Activated naive CD4-positive, alpha-beta T cell treated with anti-CD3 and anti-CD28 coated beads for 36 hours (primary cell): ENCODE measurements at places on chromosomes 4 and X. TPM values are rescaled to one million over a fixed set of nuclear protein-coding genes. Genes with fewer than 3 reads are reported as not detected.

Gene FBXW7
- 26.7 TPM for total RNA-seq

Gene CFAP47
- total RNA-seq: not detected

Gene EREG
- not detected for total RNA-seq

Gene IGSF1
- not detected for total RNA-seq

Gene SPANXB1
- not detected for total RNA-seq

DNA sequence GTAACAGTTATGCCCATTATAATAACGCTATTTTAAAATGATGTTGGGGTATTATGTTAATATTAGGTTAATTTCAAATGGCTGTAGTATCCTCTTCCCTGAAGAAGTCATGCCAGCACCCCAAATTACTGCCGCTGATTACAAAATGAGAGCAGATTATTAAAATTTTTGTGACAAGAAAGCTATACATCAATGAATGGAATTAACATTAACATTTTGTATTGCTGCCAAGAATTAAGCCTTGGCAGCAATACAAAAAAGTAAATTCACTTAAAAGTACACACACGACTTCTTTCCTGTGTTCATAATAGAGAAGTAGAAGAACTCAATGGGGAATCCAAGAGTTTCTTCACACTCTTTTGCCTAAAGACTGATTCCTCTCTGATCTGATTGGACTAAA lies 482.8 kb downstream of the STIM2 start:
- peaks cover 3% of the 10 kb centered on the region for H3K27me3 ChIP-seq
- no peak overlapping the region for H3K27ac ChIP-seq
- DNase-seq: no peak
- no peaks in the 10 kb centered on the region for H3K4me1 ChIP-seq

DNA sequence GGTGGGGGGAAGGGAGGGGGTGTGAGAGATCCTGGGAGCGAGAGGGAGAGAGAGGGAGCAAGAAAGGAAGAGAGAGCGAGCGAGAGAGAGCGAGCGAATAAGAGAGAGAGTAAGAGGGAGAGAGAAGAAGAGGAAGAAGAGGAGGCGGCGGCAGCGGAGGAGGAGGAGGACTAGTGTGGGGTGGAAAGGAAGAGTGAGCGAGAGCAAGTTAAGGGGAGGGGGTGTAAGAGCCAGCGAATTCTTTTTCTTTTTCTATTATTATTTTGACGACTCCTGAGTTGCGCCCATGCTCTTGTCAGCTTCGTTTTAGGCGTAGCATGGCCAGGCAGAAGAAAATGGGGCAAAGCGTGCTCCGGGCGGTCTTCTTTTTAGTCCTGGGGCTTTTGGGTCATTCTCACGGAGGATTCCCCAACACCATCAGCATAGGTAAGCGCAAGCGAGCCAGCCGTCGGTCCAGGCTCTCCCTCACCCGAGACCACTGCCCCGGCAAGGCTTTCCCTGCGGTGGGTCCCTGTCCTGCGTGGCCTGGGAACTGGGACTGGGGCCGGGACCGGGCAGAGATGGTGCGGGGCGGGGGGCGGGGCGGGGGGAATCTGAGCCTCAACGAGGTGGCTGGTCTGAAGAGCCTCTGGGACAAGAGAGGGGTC lies at the start of gene GRIA3:
GRIA3 (plus strand) TSS at position 60 of the 647 bp plus-strand sequence; CDS start at position 318, 258 bp downstream.
- H3K4me1 ChIP-seq: peaks cover 8% of the 10 kb centered on the region
- H3K36me3 ChIP-seq: no peaks in the 10 kb centered on the region
- H3K27me3 ChIP-seq: peaks cover 34% of the 10 kb centered on the region
- H3K4me3 ChIP-seq: no peak within 1 kb of the TSS
- DNase-seq: no peak
- H3K27ac ChIP-seq: no peak within 1 kb of the TSS

- peak overlapping the region; percentile 51 for H3K4me3 ChIP-seq
- DNase-seq: peak; percentile 12
- no peak overlapping the region for H3K27ac ChIP-seq
- H3K4me1 ChIP-seq: peaks cover 4% of the 10 kb centered on the region
These were observed 339 bp downstream of the TBC1D9 start for GRCh38 chr4:140755774-140756318.

GRCh38 chr4:95231681-95232080 lies 317.1 kb downstream of the UNC5C start:
- H3K27ac ChIP-seq: no peak overlapping the region
- H3K27me3 ChIP-seq: no peaks in the 10 kb centered on the region
- H3K4me1 ChIP-seq: peaks cover 2% of the 10 kb centered on the region
- no peak overlapping the region for H3K4me3 ChIP-seq
- no peaks in the 10 kb centered on the region for H3K36me3 ChIP-seq

DNA sequence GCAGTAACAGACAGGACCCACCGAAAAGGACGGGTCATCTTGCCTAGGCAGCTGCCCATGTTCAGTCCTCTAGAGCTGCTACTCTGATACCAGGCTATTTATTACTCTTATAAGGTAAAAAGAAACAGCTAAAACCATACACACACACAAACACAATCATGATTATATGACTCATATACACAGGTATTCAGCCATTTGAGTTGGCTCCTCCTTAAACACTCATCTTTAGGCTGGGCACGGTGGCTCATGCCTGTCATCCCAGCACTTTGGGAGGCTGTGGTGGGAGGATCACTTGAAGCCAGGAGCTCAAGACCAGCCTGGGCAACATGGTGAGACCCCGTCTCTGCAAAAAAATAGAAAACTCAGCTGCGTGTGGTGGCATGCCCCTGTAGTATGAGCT lies 76.6 kb downstream of the F11 start:
- no peaks in the 10 kb centered on the region for H3K36me3 ChIP-seq
- DNase-seq: no peak
- H3K4me3 ChIP-seq: no peak overlapping the region

GRCh38 chrX:116009861-116010710 lies 160.5 kb upstream of the AGTR2 start:
- no peaks in the 10 kb centered on the region for H3K27me3 ChIP-seq
- H3K27ac ChIP-seq: no peak overlapping the region
- DNase-seq: no peak
- H3K4me3 ChIP-seq: no peak overlapping the region
- no peaks in the 10 kb centered on the region for H3K36me3 ChIP-seq
- no peaks in the 10 kb centered on the region for H3K4me1 ChIP-seq

- H3K36me3 ChIP-seq: no peaks in the 10 kb centered on the region
- no peaks in the 10 kb centered on the region for H3K4me1 ChIP-seq
- no peak overlapping the region for H3K4me3 ChIP-seq
- no peak for DNase-seq
These were observed 56.8 kb downstream of the PRRG1 start for GRCh38 chrX:37405956-37406355.

DNA sequence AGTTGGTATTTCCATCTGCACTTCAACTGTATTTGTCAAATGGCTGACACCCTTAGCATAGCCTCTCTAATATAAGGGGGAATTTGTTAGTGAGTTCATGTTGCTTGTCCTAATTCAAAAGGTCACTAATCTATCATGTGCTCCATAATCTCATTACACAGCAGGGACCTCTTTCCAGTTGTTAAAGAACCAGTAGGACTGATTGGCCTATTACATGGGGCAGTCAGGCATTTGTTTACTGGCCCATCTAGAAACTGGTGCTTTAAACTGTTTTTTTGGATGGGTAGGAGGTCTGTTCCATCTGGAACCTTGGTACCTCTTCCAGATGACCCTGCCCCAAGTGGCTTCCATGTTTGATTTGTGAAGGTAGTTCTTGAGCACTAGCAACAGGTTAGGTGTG lies 11.4 kb downstream of the ANK2 start:
- no peaks in the 10 kb centered on the region for H3K36me3 ChIP-seq
- H3K4me1 ChIP-seq: no peaks in the 10 kb centered on the region
- no peak overlapping the region for H3K27ac ChIP-seq
- H3K27me3 ChIP-seq: no peaks in the 10 kb centered on the region
- H3K4me3 ChIP-seq: no peak overlapping the region

DNA sequence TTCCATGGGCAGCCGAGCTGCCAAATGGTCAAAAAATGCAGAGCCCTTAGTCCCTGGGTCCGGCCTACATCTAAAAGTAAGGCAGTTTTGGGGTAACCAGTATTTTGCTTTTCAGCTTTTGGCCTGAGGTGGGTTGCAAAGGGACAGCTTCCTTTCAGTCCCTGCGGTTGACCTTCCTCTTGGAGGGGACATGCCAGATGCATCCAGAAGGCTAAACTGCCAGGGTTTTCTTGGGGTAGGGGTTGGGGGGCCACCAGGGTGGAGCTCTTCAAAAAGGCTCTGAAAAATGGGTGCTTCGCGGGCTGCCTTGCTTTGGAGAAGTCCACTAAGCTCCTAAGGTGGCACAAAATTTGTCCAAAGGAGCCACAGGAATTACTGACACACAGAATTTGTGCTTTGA lies 120.7 kb downstream of the UBE2K start:
- H3K27me3 ChIP-seq: no peaks in the 10 kb centered on the region
- peaks cover 5% of the 10 kb centered on the region for H3K36me3 ChIP-seq
- no peaks in the 10 kb centered on the region for H3K4me1 ChIP-seq
- H3K4me3 ChIP-seq: no peak overlapping the region
- H3K27ac ChIP-seq: no peak overlapping the region

GRCh38 chrX:136191171-136191570 lies 43.8 kb downstream of the FHL1 start:
- no peak for DNase-seq
- peaks cover 32% of the 10 kb centered on the region for H3K4me1 ChIP-seq
- peaks cover 2% of the 10 kb centered on the region for H3K36me3 ChIP-seq
- no peak overlapping the region for H3K27ac ChIP-seq
- no peak overlapping the region for H3K4me3 ChIP-seq

DNA sequence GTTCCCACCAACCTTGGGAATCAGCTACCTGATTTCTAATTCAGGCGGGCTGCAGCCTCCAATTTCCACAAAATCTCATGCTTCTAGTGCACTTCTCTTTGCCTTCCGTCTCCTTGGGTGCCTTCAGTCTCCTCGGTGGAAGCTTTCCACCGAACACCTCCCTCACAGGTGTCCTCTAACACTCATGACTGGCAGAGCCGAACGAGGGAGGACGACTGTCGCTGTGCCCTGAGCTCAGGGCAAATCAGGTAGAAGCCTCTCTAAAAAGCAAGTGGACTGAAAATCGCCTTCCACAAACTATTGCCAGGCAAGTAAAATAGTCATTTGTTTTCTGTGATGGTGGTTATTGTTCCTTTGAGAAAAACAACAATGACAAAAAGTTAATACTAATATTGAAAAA lies 176.1 kb upstream of the PPARGC1A start:
- H3K27ac ChIP-seq: no peak overlapping the region
- H3K4me3 ChIP-seq: no peak overlapping the region
- no peak for DNase-seq
- no peaks in the 10 kb centered on the region for H3K27me3 ChIP-seq
